ENCODE measurements at places on chromosomes 7 and 10. TPM values are rescaled to one million over a fixed set of nuclear protein-coding genes. Genes with fewer than 3 reads are reported as not detected.

ANXA7 gene
- 122 TPM for total RNA-seq

DNA sequence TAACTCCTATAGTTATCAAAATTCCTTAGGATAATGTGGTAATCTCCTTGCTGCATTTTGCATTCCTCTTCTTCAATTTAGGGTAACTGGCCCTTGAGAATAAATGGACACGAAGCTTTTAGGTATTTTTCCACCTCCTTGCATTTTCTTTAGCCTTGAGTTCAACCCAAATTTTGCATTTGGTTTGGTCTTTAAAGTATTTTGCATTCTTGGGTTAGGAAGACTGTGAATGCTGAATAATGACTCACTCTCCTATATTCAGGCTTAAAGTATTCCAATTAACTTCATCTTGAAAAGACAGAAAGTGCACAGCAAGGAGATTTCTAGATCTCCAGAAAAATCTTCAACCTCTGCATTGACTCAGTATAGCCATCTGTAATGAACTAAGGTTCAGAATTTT lies 47.3 kb downstream of the TFPI2 start:
- DNase-seq, result no peak

DNA sequence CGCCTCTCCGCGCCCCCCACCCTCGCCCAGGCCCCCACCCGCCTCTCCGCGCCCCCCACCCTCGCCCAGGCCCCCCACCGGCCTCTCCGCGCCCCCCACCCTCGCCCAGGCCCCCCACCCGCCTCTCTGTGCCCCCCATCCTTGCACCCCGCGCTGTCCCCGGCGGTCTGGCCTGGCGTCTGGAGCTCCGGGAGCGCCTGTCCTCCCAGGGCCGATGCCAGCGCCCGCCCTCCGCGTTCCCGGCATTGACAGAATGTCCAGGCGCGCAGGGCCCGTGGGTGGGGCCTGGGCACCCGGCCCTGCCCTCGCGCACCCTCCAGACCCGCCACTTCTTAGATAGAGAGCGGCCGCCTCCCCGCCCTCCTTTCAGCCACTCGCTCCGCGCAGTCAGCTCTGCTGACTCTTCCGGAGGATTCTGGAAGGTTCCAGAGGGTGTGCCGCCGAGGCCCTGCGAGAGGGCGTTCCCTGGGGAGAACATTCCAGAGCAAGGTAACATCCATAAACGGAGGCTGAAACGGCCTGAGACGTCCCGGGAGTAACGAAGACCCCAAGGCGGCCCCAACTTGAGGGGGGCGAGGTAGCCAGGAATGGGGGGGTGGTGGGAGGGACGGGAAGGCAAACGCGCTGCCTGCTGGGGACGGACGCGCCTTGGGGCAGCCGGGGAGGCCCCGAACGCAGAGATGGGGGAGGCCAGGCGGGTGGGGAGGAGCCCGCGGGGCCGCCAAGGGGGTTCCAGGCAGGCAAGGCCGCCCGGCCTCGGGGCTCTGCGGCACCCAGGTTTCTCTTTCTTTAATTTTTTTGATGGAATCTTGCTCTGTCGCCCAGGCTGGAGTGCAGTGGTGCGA lies 117.8 kb downstream of the DYNC2I1 start:
- DNase-seq, result no peak

ATRNL1 gene
- total RNA-seq, result 2.0 TPM

CRHR2 gene
- 0.46 TPM for total RNA-seq

HOXA4 gene
- 0.39 TPM for total RNA-seq

- no peak for DNase-seq
Measured at GRCh38 chr10:108130575-108130974, 966.1 kb upstream of the SORCS1 start.

UPK3BL2 gene
- 6.2 TPM for total RNA-seq

- DNase-seq, result no peak
Measured at GRCh38 chr7:8131694-8132605, 130.0 kb downstream of the ICA1 start.

FRMD4A gene
- total RNA-seq, result 30.3 TPM

DNA sequence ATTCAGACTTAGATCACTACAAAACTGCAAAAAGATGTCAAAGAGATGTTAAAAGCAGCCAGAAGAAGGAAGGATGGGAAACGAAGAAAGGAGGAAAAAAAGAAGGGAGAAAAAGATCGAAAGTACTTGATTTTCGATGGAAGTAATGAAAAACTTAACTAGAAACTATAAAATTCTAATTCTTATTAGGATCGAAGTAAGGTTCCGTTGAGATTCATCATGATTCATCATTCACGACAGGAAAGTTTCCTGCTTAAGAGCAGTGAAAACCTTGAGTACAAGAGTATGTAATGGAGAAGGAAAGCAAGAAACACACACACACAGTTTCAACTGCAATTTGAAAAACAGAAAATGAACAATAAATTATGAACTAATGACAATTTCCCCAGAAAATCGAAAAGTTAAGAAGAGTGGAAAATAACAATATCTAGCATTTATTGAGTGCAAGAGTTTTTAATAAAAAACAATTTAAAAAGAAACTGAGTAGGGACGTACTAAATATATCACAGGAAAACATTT lies 1.1 kb upstream of the ING3 start:
- no peak for DNase-seq

DNA sequence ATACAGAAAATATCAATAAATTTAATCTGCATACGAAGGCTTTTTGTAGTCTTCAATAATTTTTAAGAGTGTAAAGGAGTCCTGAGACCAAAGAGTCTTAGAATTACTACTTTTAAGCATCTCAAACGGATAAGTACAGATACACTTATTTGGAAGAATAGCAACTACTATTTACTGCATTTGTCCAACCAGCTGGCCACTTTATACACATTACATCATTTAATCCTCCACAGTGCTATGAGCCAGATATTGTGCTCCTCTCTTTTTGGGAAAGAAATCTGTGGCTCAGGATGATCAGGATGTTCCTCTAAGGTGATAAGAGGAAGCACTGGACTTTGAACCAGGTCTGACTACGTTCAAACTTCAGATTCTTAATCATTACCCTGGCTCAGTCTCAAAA lies 588.6 kb upstream of the LRRTM3 start:
- no peak for DNase-seq

- DNase-seq, result no peak
Measured at GRCh38 chr10:119243488-119243887, 36.1 kb downstream of the GRK5 start.

DNA sequence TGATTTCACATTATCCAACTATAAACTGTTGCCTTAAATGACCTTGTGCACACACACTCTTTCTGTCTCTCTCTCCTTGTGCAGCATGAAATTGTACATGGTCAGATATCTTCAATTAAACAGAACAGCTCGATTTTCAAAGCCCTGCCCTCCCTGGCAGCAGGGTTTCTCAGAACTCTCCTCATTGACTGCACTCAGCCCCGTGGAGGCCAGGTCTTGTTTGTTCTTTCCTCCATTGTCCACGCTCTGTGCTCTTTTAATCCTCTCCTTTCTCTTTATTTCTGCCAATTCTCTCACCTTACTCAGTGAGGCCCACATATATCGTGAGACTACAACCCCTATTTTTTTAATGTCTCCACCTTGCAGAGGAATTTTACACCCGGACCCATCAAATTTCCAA lies 175.9 kb upstream of the STK17A start:
- no peak for DNase-seq

DNA sequence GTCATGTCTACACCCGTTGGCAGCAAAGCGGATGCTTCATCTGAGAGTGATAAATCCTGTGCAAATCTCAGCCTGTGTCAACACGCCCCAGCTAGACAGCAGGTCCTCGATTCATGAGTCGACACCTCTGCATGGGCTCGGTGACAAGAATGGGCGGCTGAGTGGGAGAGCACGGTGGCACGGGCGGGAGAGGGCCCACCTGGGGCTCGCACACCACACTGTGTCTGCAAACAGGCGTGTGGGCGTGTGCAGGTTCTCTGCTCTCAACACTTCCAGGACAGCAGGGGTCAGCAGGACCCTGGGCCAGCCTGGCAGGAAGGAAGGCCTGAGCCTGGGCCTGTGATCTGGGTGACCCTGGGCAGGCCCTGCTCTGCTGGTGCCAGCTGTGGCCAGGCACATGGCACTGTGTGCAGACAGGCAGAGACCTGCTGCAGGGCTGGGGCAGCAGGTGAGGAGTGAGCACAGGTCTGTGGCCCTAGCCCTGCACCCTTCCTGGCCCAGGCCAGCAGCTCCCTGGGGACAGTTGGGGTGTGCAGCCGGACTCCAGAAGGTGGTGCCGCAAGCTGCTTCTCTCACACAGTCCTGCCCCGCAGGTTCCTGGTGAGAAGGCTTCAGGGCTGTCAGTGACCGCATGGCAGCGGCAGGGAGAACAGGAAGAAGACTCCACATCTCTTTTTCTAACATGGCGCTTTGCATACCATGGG lies 216.4 kb downstream of the ELFN1 start:
- peak; percentile 73 for DNase-seq

PRPS1L1 gene
- not detected for total RNA-seq

DNA sequence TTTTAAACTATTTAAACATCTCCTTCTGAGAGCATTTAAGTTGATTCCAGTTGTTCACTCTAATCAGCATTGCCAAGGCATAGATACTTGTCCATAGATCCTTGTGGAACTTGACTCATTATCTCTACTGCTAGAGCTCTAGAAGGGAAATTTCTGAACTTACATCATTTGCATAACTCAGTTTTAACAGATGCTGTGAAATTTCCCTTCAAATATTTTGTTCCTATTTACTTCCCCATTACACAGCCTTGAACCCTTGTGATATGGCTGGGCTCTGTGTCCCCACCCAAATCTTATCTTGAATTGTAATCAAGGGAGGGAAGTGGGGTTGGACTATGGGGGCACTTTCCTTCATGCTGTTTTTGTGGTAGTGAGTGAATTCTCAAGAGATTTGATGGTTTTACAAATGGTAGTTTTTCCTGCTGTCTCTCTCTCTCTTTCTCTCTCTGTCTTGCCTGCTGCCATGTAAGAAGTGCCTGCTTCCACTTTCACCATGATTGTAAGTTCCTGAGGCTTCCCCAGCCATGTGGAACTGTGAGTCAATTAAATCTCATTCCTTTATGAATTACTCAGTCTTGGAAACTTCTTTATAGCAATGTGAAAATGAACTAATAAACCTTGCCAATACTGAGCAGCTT lies 25.4 kb downstream of the INSIG1 start:
- no peak for DNase-seq

- DNase-seq, result no peak
Measured at GRCh38 chr10:47028466-47028865, 117.2 kb downstream of the PTPN20 start.

GRCh38 chr10:86345859-86346798 lies 20.5 kb downstream of the GRID1 start:
- peak; percentile 31 for DNase-seq

GRCh38 chr10:14859775-14860174 lies 18.9 kb upstream of the SUV39H2 start:
- DNase-seq, result no peak

CDHR3 gene
- total RNA-seq, result 0.45 TPM
